ENCODE measurements at places on chromosomes 7 and 10.

DNA sequence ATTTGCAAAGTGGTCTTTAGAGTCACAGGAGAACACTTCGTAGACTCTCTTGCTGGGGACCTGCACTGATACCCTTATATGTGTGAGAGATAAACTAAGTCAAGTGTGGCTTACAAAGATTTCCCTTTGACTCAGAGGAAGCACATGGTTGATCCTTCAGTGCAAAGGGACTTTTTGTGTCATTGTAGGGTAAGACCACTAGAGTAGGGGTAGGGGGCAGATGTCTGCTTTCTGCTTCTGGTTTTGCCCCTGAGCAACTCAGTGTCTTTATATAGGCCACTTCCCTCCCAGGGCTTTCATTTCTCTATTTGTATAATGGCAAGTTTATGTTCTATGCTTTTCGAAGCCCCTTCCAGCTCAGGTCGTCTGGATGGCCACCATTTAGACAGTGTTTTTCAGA lies 281.7 kb downstream of the SORCS3 start:
- no peak for DNase-seq

DNA sequence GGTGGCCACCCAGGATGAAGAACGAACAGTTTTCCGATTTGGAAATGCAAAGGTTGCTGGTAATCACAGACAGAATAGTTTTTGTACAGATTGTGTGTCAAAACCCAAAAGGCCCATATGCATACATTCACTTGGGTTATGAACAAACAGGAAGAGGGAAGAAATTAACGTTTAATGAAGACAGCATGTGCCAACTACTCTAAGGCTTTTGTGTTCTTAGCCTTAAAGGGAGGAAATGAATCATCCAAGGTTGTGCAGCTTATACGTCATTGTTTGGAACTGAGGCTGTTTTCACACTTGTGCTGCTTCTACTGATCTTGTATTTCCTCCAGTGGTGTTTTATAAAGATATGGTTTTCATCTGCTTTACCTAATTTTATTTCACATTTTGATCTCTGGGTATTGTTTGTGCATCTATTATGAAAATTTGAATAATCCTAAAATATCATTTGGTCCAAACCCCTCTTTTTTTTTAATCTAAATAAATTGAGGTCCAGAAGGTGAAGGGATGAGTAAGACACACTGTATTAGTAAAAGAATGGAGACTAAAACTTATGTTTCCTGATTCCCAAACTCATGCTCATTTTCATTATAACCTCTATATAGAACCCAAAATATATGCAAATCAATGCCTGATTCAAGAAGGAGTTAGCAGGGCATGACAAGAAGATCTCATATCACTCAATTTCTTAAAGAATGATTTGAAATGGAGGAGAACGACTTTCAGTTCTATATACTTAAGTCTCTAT lies 373.1 kb downstream of the THSD7A start:
- DNase-seq: no peak

DNA sequence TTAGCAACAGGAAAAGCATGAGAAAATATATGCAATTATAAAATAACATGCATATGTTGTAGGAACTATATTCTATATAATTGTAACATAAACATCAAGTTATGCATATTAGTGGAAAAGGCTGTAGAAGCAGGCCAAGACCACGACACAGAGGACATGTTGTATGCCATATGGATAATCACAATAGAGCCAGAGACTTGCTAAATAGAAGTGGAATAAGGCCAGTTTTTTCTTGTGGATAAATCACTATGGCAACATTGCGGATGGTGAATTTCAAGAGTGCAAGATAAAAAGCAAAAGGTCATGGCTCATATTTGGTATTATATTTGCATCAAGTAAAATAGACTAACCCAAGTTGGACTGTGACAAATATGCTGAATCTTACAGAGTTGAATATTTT lies 93.0 kb downstream of the PCDH15 start:
- no peak for DNase-seq

GRCh38 chr7:12907774-12908173 lies 220.3 kb downstream of the ARL4A start:
- DNase-seq: no peak

DNA sequence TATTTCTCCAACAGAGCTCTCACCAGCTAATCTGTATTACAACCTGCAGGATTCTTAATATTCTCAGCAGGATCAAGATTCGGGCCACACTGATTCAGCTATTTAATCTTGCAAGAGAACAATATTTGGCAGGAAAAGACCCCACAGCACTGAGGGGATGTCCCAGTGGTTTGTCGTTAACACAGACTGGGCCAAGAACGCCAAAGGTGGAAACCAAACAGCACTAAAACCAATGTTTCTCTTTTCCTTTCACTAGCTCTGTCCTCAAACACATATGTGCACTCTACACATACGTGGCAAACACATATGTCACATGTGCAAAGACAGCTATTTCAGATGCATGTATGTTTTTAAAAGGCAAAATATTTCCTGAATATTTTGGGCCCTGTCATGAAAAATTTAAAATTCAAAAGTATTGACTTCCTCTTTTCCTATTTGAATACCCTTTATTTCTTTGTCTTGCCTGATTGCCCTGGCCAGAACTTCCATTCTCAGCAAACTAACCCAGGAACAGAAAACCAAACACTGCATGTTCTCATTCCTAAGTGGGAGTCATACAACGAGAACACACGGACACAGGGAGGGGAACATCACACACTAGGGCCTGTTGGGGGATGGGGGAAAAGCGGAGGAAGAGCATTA lies 51.7 kb upstream of the NEBL start:
- no peak for DNase-seq

DNA sequence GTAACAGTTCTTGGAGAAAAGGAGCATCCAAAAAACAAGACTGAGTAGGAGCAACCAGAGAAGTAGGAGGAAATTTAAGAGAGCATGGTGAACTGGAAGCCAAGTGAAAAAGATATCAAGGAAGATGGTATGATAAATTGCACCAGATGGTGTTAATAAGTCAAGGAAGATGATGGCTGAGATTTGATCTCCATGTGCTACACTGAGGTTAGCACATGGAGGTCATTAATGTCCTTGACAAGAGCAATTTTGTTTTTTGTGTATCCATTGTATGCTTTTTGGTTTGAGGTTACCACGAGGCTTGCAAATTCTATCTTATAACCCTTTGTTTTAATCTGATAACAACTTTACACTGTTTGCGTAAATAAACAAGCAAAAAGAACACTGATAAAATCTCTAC lies 11.3 kb upstream of the PTTG1IP2 start:
- DNase-seq: no peak

GRCh38 chr10:3782451-3783315 lies 2.3 kb downstream of the KLF6 start:
- no peak for DNase-seq

DNA sequence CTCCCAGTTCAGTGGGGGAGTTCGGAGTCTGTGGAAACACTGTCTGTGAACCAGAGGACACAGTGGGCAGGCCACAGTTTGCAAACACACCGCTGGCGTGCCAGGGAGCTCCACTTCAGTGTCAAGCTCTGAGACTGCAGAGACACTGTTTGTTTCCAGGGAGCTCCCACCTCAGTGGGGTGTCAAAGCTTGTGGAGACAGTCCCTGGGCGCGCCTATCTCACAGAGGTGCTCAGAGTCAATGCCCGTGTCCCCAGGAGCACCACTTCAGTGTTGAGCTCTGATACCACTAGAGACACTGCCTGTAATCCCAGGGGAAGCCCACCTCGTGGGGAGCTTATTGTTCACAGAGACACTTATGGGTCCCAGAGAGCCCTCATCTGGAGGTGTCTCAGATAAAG lies 4.3 kb downstream of the MYO1G start:
- DNase-seq: no peak

GRCh38 chr10:127319271-127319670 lies 122.9 kb upstream of the INSYN2A start:
- no peak for DNase-seq

- DNase-seq: no peak
Observed at GRCh38 chr7:30249986-30250774, 34.2 kb upstream of the ZNRF2 start.

DNA sequence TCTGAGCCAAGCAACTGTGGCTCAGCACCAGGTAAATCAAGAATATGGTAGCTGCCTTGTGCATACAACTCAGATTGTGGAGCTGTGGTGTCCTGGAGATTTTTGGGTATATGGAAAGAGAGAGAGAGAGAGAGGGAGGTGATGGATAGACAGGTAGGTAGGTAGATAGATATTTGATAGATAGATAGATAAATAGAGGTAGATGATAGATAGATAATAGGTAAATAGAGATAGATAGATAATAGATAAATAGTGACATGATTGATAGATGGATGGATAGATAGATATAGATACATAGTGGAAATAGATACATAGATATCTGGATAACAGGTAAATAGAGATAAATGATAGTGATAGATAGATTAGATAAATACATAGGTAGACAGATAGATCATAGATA lies 206.3 kb downstream of the KLF6 start:
- DNase-seq: no peak

- DNase-seq: peak; percentile 29
Observed at GRCh38 chr7:130732980-130733930, 752 bp downstream of the KLF14 start.

GRCh38 chr10:2456834-2457233 lies 610.5 kb upstream of the PFKP start:
- no peak for DNase-seq

DNA sequence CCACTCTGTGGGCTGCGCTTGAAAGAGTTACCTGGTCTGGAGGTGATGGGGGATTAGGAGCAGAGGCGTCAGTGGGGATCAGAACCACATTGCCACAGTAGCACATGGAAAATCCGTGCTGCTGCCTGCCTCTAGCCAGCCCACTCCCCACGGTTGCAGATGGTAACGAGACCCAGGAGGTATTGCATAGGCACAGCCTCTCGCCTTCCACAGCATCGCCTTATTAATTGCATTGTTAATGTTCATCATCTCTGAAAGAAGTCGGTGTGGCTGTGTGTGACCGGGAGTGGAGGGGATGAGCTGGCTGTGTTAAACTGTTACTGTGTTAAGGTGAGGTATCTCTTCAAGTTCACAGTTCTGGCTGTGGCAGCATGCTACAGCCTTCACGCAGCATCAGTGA lies 35.2 kb upstream of the LRRC4 start:
- DNase-seq: no peak

GRCh38 chr10:97923057-97923456 lies 73.4 kb downstream of the GOLGA7B start:
- DNase-seq: no peak

GRCh38 chr10:131848741-131849590 lies 51.8 kb upstream of the PPP2R2D start:
- DNase-seq: no peak

DNA sequence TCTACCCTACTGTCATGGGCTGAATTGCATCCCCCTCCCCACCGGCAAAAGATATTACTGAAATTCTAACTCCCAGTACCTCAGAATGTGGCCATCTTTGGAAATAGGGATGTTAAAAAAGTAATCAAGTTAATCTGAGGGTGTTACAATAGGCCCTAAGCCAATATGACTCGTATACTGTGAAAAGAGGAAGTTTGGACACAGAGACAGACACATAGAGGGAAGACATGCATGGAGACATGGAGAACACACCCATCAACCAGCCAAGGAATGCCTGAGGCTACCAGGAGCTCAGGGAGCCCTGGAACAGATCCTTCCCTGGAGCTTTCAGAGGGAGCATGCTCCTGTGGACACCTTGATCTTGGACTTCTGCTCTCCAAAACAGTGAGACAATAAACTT lies 138.2 kb upstream of the ADO start:
- no peak for DNase-seq

GRCh38 chr10:120516426-120516825 lies 59.4 kb downstream of the PLPP4 start:
- DNase-seq: no peak

GRCh38 chr7:109582211-109582610 lies 1012.5 kb downstream of the DNAJB9 start:
- no peak for DNase-seq

DNA sequence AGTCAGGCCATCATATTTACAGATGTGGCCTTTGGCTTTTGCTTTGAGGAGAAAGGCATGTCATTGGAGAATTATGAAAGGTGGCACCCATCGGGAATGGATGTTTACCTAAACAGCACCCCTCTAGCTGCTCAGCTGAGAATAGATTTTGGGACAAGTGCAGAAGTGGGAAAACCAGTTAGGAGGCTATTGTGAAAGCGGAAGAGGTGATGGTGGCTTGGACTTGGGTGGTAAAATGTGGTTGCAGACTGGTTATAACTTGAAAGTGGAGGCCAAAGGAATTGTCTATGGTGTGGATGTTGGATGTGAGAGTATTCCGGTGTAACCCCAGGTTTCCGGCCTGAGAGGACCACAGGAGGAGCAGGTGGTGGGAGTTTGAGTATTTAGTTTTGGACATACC lies 5.2 kb upstream of the SLC12A9 start:
- no peak for DNase-seq

DNA sequence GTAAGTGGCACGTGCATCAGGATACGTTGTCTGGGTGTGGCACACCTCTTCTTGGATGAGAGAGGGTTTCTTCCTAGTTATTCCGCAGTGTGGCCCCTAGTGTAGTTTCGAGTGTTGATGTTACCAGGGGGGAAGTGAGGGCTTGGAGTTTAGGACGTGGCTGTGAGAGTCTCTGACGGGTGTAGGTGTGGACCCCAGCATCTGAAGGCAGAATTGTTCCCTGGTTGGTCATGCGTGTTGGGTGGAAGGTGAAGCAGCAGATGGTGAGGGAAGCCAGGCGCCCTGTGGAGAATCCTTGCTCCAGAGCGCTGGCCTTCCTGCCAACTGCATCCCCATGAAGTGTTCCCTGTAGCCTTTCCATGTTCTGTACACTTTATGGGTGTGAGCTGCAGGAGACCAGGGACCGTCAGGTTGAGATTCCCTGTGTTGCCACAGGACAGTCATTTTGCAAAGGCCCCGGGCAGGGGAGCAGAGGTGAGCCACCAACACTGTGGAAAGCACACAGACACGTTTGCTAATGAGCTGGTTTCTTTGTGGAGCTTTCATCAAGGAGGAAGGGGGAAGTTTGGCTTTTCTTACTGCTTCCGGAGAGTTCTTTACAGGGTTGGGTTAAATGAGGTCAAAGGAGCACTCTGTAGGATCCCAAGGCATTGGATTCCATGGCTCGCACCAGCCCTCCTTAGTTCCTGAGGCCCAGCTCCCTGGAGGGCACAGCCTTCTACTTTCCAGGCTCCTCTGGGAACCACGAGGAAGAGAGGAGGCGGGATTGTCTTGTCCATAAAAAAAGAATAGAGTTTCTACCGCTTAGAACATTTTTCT lies 32.0 kb downstream of the TSPAN14 start:
- DNase-seq: no peak

All from renal pelvis (tissue), 12 donors.